Osteoblast (primary cell): ENCODE measurements at places on chromosomes 16 and 17. TPM values are rescaled to one million over a fixed set of nuclear protein-coding genes. Genes with fewer than 3 reads are reported as not detected.

The EFCAB13 gene
- total RNA-seq, result 5.3 and 6.9 TPM in 2 replicates

The CTRB2 gene
- not detected in 2 replicates for total RNA-seq

The NOG gene
- total RNA-seq, result 0.72 and 1.2 TPM in 2 replicates

The CMTM1 gene
- total RNA-seq, result 4.0 and 4.1 TPM in 2 replicates
